Effector CD8-positive, alpha-beta T cell (primary cell): ENCODE measurements at places on chromosomes 3 and 15.

- no peak for DNase-seq
These were observed 21.4 kb upstream of the DPH6 start for GRCh38 chr15:35567392-35567791.

- no peak for DNase-seq
These were observed 18.2 kb upstream of the PSTPIP1 start for GRCh38 chr15:76976572-76977270.

DNA sequence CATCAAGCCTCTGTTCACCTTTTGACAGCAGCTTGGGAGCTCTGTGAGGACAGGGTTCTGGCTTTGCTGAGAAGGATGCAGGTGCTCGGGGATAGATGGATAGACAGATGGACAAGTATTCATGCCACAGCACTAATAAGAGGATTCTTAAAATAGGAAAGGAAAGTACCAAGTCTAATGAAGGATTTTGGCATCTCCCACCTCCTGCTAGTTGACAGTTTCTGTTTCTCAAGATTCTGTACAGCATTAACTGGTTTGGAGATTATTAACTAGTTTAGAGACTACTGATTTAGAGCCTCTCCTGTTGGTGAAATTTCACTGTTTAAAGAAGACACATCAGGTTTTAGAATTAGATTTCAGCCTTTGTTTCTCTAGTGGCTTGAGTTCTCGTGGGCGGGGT lies 152.3 kb downstream of the CACNA1D start:
- no peak for DNase-seq

GRCh38 chr3:134407239-134407625 lies 33.0 kb upstream of the AMOTL2 start:
- DNase-seq, result no peak

- no peak for DNase-seq
These were observed 153.3 kb downstream of the P3H2 start for GRCh38 chr3:189967254-189967865.

DNA sequence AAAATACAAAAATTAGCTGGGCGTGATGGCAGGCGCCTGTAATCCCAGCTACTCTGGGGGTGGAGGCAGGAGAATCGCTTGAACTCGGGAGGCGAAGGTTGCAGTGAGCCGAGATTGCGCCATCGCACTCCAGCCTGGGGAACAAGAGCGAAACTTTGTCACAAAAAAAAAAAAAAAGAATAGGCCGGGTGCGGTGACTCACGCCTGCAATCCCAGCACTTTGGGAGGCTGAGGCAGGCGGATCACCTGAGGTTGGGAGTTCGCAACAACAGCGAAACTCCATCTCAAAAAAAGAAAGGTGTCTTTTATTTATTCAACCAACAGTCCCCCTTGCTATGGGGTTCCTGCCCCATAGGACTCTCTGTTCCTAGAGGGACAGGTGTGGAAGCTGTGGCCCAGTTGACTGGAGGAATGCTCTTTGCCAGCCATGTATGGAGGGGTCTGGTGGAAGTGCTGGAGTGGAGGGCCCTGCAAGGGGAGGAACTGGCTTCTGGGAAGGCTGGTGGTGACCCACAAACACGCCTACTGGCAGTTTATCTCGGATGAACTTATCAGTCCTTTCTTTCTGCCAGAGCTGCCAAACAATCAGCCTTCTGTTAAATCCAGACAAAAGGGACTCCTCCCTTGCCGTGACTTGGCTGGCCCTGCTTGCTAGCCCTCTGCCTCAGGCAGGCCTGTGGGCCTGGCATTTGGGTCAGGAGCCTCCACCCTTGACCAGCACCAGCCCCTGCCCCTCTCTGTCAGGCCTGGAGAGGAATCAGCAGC lies 4.6 kb upstream of the DAG1 start:
- DNase-seq, result no peak

DNA sequence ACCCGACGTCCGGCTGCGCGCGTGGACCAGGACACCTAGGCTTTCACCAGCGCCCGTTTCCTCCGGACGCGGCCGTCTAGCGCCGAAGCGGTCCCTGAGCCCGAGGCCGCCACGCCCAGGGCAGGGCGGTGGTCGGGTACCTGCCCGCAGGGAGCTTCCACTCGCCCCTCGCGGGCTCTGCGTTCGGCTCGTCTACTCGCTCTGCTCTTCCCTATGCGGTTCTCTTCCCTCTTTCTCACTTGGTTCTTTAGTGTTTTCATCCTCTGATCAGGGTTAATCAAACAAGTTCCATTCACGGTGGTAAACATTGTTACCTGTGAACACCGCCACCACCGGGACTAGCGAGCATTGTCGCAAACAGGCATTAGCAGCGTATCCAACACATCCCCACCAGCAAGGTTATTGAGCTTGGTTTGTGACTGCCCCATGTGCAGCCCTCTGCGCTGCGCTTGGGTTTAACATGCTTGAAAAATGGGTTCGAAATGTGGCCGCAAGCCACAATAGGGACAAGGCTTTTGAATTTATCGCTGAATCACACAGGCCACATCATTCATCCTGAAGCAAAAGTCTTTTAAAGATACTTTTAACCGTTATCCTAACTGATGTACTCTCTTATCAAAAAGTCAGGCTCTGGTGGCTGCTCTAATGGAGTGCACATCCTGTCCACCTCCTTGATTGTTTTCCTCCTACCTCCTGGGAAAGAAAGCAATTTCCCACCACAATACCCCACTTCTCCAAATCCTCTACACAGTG lies 843 bp upstream of the CD47 start:
- DNase-seq, result peak; percentile 24

DNA sequence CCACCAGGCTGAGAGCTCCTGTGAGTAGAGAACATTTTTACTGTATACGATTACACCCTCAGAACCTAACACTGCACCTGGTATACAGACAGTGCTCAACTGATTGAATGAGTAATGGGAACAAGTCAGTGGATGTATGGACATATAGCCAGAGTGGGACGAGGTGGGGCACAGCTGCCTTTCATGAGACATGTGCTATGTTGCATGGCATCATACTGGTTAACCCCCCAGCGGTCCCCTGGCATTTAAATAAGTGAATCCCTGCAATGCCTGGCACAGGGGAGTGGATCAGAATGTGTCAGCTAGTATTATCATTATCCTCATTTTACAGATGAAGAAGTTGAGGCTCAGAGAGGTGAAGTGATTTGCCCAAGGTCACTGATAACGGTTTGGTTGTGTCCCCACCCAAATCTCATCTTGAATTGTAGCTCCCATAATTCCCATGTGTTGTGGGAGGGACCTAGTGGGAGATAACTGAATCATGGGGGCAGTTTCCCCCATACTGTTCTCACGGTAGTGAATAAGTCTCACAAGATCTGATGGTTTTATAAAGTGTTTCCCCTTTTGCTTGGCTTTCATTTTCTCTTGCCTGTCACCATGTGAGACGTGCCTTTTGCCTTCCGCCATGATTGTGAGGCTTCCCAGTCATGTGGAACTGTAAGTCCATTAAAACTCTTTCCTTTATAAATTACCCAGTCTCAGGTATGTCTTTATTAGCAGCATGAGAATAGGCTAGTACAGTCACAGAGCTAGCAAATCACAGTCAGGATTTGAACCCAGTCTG lies 56.0 kb upstream of the ATP2B2 start:
- DNase-seq, result no peak
